Bronchus fibroblast of lung (primary cell): ENCODE measurements at places on chromosomes 1 and 21. TPM values are rescaled to one million over a fixed set of nuclear protein-coding genes. Genes with fewer than 3 reads are reported as not detected.

Gene CYP2J2
- 0.15 and 0.50 TPM in 2 replicates for total RNA-seq

Gene S1PR1
- 15.5 and 16.8 TPM in 2 replicates for total RNA-seq

Gene LIN28A
- not detected in 2 replicates for total RNA-seq

Gene DMBX1
- total RNA-seq, result not detected in 2 replicates

Gene ASCL5
- under 0.01 TPM in 1 of 2 replicates, not detected in the other for total RNA-seq

Gene ANGPTL3
- total RNA-seq, result not detected in 2 replicates

Gene SAMSN1
- total RNA-seq, result not detected in 2 replicates

Gene FAF1
- total RNA-seq, result 40.4 and 43.9 TPM in 2 replicates
